ENCODE measurements at places on chromosomes 13 and 19.

DNA sequence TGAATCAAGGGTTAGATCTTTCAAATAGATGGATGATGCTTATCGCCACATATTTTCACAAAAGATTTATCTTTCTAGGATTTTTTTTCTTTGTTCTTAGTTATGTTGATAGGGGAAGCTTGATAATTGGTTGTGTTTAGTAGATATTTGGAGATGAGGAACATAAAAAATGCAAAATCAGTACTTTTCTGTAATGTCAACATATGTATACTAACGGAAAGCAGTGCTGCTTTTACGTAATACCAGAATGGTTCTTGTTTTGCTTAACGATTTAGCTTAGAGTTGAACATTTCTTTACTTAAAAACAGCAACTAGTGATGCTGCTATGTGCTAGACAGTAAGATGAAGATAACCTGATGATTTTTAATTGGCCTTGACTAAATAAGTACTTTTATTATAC lies 3.0 kb downstream of the ZMYM2 start:
- DNase-seq: no peak

- DNase-seq: no peak
These were observed 473.0 kb upstream of the SLC10A2 start for GRCh38 chr13:103539265-103539664.

GRCh38 chr13:76292726-76293125 lies 593.5 kb downstream of the KCTD12 start:
- peak; percentile 48 for DNase-seq

- peak; percentile 10 for DNase-seq
These were observed 425.7 kb downstream of the SPRY2 start for GRCh38 chr13:79915114-79915811.

DNA sequence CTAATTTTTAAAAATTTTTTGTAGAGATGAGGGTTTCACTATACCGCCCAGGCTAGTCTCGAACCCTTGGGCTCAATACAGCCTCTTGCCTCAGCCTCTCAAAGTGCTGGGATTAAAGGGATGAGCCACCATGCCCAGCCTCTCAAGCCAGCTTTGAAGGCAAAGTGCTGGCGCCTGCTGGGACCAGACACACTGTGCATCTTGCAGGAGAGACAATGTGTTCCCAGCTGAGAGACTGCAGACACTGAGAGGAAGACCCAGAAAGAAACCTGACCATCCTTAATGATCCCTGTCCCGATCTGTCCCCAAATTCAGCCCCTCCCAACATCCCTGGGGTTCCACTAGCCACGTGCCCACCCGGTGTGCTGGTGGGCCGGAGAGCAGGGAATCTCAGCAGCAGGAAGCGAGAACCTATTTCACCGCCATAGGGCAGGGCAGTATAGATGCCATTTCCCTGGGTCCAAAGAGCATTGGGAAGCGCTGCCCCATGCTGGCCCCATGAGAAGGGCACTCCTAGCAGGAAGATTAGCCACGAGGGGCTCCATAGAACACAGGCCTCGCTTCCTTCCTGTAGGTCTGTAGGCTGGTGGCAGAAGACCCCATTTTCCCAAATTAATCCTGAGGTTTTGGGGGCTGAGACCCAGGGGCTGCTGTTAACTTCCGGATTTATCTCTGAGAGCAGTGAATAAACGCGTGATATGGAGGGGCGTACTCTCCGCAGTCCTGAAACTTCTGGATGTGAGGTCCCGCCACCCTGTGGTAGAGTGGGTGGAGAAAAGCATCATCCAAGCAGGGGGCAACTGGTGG lies 968 bp downstream of the RAVER1 start:
- DNase-seq: no peak

DNA sequence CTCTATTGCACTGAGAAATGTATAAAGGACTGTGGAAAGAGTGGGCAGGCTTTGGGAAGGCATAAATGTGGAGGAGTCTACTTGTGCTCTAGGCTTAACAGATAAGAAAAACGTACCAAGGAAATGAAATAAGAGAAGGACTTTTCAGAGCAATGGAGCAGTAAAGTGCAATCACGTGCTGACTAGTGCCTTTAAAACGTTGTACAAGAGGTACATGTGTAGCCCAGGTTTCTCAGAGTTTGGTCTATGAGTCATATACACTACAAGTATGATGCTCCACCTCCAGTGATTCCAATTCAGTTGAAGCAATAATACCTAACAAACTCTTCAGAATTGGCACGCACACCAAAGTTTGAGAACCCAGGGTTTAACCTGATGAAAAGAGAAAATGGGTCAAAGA lies 13.4 kb upstream of the FNDC3A start:
- no peak for DNase-seq

- peak; percentile 91 for DNase-seq
These were observed 1.2 kb downstream of the LDLR start for GRCh38 chr19:11090264-11090996.

GRCh38 chr13:47929156-47929555 lies 71.9 kb downstream of the SUCLA2 start:
- peak; percentile 17 for DNase-seq

GRCh38 chr13:74066937-74067336 lies 67.3 kb downstream of the KLF12 start:
- DNase-seq: no peak

DNA sequence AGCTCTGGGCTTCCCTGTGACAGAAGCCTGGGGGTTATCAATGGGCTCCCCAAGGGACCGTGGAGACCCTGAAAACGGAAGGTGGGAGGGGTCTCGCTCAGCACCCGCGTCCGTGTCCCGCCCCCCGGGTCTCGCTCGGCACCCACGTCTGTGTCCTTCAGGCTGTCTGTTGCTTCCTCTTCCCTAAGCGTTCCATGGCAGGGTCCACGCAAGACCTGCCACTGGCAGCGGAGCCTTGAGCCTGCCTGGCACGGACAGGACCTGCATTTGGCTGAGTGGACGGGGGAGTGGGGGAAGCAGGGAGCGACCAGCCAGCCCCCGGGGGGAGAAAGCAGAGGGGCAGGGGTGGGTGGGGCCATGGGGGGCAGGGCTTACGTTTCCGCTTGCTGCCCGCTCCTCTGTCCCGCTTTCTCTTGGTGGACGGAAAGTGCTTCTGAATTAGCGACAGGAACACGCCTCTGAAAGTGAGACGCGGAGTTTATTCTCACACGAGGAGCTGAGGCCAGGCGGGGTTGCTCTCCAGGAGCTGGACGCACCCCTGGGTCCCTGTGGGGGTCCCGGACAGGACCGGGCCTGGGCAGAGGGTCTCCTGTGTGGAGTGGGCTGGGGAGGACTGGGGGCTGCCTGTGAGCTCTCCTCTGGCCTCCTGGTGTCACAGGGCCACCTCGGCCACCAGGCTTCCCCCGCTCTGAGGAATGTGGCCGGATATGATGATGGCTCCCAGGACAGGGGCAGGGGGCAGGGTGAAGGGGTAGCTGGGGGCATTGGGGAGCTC lies 12.0 kb downstream of the GPX4 start:
- DNase-seq: no peak

- DNase-seq: peak; percentile 31
These were observed 95.3 kb upstream of the SLC15A1 start for GRCh38 chr13:98847780-98848179.

- DNase-seq: peak; percentile 98
These were observed 256.9 kb downstream of the SPRY2 start for GRCh38 chr13:80083853-80084676.

Data from fibroblast of mammary gland (primary cell).